Fibroblast of skin of left biceps (primary cell): ENCODE measurements at places on chromosomes 2 and 18.

- DNase-seq: no peak
These were observed 21.5 kb upstream of the TFPI start for GRCh38 chr2:187575751-187576067.

DNA sequence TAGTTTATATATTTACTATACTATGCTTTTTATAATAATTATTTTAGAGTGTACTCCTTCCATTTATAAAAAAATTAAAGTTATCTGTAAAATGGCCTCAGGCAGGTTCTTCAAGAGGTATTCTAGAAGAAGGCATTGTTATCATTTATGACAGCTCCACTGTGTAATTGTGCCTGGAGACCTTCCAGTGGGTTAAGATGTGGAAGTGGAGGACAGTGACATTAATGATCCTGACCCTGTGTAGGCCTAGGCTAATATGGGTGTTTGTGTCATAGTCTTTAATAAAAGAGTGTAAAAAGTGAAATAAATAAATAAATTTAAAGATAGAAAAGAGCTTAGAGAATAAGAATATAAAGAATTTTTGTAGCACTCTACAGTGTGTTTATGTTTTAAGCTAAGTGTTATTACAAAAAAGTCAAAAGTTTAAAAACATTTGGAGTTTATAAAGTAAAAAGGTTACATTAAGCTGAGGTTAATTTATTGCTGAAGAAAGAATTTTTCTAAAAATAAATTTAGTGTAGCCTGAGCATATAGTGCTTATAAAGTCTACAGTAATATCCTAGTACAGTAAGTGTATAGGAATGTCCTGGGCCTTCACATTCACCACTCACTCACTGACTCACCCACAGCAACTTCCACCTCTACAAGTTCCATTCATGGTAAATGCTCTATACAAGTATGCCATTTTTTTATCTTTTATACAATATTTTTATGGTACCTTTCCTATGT is 190.0 kb upstream of the SESTD1 start:
- peak; percentile 82 for DNase-seq

DNA sequence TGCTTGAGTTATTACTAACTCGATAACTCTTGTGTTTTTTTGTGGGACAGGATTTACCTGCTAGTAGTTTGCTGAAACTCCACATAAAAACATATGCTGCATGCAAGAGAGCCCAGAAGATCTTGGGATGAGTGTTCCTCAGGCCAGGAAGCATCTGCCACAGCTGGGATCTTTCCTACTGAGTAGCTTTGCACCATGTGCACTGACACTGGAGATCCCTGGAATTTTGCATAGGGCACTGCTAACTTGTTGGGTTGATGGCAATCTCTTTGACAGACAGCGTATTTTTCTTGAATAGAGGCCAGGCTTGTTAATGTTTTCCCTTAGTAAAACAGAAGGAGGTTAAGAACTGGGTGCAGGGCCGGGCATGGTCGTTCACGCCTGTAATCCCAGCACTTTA is 808 bp upstream of the SERPINB11 start:
- no peak for DNase-seq

GRCh38 chr2:73823916-73824523 is 4.7 kb upstream of the STAMBP start:
- peak; percentile 46 for DNase-seq

DNA sequence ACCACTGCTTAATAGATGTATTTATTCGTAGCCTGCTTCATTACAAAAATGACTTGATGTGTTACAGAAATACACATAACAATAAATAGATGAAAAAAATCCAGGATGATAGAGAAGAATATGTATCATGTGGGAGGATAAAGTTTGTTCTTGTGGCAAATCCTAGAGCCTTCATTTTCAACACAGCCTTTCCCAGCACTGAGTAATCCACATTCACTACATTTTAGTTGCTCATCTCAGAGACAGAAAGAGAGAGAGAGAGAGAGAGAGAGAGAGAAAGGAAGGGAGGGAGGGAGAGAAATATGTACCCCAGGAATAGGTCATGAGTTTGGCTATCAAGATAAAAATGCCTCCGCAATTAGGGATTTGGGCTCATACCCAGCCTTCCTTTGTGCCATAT is 144.3 kb downstream of the RBMS1 start:
- DNase-seq: no peak

- no peak for DNase-seq
These were observed 211.0 kb downstream of the PIK3C3 start for GRCh38 chr18:42165922-42166513.

- no peak for DNase-seq
These were observed 51.0 kb downstream of the KCNG2 start for GRCh38 chr18:79848579-79849327.

DNA sequence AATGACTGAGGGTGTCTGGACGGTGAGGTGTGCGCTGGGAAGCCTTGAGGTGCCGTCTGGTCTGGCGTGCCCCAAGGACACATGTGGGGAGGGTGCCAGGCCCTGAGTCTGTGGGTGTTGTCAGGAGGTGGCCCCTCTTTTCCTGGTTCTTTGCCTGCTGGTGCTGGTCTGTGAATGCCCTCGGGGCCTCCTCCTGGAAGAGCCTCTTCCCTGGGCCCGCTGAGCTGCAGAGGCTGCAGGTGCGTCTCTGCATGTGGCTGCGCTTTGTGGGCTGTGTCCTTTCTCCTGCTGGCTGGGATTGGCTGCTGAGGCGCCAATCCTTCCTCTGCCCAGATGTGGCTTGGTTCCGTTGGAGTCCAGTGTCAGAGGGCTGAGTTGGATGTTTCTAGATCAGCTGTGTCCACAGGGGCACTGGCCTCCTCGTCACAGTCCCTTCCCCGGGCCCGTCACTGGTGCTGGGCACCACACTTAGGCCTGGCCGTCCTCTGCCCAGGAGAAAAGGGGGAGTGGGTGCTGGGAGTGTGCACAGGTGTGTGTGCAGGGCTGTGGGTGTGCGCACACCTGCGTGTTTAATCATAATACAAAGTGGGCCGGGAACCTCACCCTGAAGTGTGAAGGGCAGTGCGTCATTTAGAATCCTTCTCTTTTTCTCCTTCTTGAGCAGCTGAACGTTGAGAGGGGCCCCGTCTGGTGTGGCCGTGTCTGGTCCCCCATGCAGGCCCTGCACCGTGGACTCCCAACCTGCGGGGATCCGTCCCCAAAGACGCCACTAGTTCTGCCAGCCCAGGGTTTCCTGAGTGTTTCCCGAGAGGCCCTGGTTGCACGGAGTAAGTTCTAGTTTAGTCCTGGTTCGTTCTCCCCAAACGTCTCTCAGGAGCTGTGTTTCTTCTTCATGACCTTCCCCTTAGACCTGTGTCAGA is 35.5 kb downstream of the RTP5 start:
- DNase-seq: no peak

DNA sequence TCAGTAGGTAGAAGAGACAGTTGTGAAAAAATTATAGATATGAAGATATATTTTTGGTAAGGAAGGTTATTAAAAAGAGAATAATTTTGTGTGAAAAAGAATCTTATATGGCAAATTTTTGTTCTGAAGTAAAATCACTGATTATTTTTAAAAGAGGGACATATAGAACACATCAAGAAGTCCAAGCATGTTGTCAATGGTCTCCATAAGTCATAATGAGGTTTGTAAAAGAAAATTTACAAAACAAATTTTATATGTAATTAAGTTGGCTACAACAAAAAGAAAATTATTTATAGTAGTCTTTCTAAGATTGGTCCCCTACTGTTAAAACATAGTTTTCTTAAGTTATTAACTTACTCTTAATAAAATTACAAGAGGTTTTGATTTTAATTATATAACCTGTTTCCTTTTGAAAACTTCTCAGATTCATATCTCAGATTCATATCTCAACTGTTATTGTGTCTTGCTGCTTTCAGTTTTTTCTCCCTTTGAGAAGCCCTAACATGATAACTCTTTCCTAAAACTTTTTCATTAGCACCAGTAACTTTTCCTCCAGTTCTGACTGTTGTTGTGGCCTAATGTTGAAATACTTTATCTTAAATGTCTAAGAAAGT is 81.2 kb downstream of the SH3YL1 start:
- no peak for DNase-seq

- DNase-seq: no peak
These were observed 38.7 kb downstream of the REEP1 start for GRCh38 chr2:86298411-86299390.

GRCh38 chr2:190379249-190379964 is 28.7 kb upstream of the MFSD6 start:
- DNase-seq: peak; percentile 33

GRCh38 chr2:55760125-55760524 is 66.5 kb upstream of the PNPT1 start:
- DNase-seq: no peak

DNA sequence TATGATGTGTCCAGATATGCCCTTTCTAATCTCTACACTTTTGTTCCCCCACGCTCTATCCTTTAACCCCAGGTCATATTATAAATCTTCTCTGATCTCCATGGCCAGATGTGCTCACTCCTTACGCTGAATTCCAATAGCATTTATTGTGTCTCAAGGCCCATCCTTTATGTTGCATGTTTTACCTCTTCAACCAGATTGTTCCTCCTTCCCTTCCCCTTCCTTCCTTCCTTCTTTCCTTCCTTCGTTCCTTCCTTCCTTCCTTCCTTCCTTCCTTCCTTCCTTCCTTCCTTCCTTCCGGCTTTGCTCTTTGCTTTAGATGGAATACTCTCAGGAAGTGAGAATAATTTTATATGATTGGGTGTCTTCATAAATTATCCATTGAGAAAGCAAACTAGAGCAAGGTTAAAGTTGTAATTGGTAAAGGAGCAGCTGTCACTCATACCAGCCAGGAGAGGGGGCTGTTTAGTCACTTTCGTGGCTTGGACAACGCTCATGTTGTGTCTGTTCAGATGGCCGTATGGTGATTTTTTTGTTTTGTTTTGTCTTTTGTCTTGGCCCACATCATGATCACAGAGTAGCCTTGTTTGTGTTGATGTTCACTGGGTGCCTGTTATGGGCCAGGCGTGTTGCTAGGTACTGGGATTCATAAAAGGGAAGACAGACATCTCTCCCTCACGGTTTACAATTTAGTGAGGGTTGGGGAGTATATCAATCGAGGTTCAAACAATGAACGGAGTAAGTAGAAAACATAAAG is 68.0 kb downstream of the DAW1 start:
- no peak for DNase-seq

- no peak for DNase-seq
These were observed 37.1 kb downstream of the ANO7 start for GRCh38 chr2:241225545-241225944.

DNA sequence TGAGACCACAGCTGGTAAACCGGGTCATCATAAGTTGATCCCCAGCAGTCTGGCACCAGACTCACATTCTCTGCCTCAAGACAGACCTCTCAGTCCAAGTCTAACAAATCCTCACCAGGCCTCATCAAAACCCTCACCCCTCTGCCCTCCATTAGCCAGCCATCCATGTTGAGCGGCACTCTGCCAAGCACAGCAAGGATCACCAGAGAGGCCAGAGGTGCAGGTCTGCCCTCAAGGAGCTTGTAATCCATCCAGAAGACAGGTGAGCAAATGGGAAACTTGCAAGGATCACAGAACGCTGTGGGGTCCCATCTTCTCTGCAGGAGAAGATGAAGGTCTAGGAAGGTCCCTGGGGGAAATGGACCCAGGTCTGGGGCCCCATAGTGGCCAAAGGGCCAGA is 63.6 kb downstream of the TNS1 start:
- no peak for DNase-seq

DNA sequence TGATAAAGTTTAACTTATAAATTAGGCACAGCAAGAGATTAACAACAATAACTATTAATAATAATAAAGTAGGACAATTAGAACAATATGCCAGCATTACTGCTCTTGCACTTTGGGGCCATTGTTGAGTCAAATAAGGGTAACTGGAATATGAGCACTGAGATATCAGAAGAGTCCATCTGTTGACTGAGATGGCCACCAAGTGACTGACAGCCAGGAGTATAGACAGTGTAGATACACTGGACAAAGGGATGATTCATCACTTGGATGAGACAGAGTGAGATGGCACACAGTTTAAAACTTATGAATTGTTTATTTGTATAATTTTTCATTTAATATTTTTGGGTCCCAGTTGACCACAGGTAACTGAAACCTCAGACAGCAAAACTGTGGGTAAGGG is 20.0 kb downstream of the NAB1 start:
- no peak for DNase-seq

GRCh38 chr2:12895017-12895416 is 178.3 kb downstream of the TRIB2 start:
- no peak for DNase-seq

DNA sequence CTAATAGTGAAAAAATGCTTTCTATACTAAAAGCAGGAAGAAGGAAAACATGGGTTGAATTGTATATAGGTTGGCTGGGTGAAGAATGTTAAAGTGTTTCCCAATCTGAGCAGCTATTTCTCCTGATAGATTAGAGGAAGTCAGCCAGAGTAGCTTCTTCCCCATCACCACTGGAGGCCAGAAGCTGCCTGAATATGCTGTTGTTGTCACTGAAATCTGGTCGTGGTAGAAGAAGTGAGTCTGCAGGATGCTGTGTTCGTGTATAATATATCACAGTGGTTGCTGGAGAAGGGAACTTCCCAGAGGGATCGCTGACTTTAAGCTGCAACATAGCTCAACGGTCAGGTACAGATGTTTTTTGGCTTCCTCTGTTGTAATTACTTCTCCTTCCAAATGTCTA is 247.5 kb upstream of the LRATD1 start:
- peak; percentile 3 for DNase-seq

- DNase-seq: no peak
These were observed 14.6 kb upstream of the PPP1R1C start for GRCh38 chr2:181971032-181971431.

DNA sequence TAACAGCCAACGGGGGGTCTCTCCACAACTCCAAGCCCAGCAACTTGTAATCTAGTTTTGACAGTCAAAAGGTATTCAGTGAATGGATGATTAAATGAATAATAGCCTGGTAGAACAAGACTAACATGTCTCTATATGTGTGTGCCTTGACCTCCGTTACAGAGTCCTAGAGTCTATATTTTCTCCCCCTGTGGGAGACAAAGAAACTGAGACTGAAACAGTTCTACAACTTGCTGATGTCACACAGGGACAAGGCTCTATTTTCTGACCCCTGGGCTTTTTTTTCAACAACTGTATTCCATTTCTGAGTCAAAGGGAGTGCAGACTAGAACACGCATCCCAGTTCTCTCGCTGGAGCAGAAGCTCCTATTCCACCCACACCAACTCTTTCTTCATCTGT is 223.6 kb upstream of the AGAP1 start:
- no peak for DNase-seq

GRCh38 chr18:5842653-5843052 is 52.7 kb downstream of the TMEM200C start:
- DNase-seq: no peak
